ENCODE measurements at places on chromosomes 7 and 10. TPM values are rescaled to one million over a fixed set of nuclear protein-coding genes. Genes with fewer than 3 reads are reported as not detected.
A peak's percentile ranks its signal among the peaks of the same experiment; 100 is the strongest.

The COL17A1 gene
- 0.07 TPM for polyA plus RNA-seq

DNA sequence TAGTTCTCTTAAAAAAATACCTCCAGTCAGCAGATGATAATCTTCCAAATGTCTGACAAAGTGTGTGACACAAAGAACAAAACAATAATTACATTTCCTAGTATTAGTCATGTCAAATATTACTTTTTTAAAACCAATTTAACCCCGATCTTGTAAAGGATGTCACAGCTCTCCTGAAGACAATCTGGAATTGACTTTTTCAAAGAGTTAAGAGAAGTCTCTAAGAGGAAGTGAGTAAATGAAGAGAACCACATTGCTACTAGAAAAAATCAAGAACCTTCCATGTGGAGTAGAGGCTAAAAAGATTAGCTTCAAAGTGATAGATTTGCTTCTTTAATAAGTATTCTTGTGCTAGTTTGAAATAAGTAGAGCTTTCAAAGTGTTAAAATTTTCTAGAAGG lies 218.2 kb upstream of the IMMP2L start:
- DNase-seq: no peak

DNA sequence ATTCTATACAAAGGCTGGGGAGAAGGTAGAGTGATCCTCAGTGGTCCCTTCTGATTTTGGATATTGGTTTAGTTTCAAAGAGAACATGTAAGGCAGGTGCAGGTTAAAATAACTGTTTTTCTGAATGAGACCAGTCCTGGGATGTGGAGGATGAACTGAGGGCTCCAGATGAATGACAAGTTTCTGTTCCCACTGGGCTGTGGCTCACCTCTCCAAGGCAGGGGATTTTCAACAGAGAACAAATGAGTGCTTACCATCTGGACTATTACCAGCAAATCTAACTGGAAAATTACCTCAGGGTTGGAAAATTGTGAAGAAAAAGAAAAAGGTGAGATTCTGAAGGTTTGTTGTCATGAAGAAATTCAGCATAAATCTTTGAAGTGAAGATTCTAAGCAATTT lies 8.0 kb downstream of the LAMB4 start:
- no peak for DNase-seq

The HOXA4 gene
- polyA plus RNA-seq: 3.3 TPM

The ATRNL1 gene
- 0.75 TPM for polyA plus RNA-seq

DNA sequence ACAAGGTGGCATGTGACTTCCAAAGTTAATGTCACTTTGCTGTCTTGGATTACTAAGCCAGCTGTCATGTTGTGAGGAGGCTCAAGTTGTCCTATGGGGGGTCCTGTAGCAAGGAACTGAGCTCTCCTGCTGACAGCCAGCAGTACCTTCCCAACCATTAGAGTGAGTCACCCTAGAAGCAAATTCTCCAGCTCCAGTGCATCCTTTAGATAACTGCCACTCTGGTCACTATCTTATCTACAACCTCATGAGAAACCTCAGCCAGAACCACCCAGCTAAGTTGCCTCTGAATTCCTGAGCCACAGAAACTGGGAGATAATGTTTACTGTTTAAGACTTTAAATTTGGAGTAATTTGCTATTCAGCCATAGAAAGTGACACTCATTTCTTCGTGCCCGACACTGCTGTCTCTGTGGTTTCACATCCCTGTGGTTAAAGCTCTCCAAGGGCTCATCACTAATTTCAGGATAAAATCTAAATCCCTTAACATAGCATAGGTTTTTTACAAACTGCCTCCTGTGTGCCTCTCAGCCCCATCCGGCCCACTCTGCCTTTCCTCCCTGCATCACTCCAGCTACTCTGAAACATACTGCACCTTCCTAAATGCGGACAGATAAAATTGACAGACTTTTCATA lies 83.5 kb downstream of the PRR15 start:
- no peak for DNase-seq

DNA sequence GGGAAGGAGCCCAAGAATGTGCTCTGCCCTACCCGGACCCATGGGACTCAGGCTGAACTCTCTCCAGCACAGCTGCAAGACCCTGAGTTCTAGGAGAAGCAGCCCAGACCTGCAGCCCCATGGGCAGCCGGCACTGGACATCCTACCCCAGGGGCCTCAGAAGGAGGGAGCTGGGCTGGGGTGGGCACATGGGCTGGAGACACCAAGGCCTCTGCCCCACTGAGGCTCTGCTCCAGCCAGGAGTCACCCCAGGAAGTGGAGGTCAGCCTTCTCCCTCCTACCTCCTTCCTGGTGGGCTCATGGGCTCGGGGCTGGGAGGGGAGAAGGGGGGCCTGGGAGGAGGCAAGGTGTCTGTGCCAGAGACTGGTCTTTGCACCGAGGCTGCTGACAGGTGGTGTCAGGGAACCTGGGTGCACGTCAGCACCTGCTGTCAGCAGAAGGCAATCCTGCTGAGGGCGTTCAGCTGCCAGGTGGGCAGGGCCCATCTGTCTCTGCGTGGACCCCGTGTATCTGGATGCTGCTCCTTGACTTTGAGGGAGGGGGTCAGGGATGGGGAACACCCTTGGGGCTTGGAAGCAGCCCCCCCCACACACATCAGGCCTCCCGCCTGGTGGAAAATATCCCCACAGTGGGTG lies 95.2 kb downstream of the PDGFA start:
- DNase-seq: peak; percentile 33

GRCh38 chr7:151438864-151439601 lies 908 bp downstream of the CRYGN start:
- DNase-seq: no peak

The CALD1 gene
- polyA plus RNA-seq: 93.9 TPM

- DNase-seq: no peak
Observed at GRCh38 chr10:102580230-102580629, 64.0 kb upstream of the TRIM8 start.

- DNase-seq: no peak
Observed at GRCh38 chr7:80815733-80816132, 103.1 kb downstream of the SEMA3C start.

- no peak for DNase-seq
Observed at GRCh38 chr7:129626896-129627295, 15.4 kb downstream of the NRF1 start.

GRCh38 chr10:112532189-112532588 lies 85.2 kb downstream of the VTI1A start:
- no peak for DNase-seq

Data from right cardiac atrium (tissue), 5 donors.